ENCODE measurements at places on chromosomes 3 and 15.

GRCh38 chr15:94671858-94672532 lies 440.6 kb downstream of the MCTP2 start:
- peak overlapping the region; percentile 7 for H3K27ac ChIP-seq
- DNase-seq = peak; percentile 70
- no peaks in the 10 kb centered on the region for H3K4me1 ChIP-seq
- H3K4me3 ChIP-seq = no peak overlapping the region
- H3K27me3 ChIP-seq = no peaks in the 10 kb centered on the region
- H3K36me3 ChIP-seq = no peaks in the 10 kb centered on the region

GRCh38 chr15:96409215-96410138 lies 79.0 kb downstream of the NR2F2 start:
- no peak overlapping the region for H3K27ac ChIP-seq
- peak overlapping the region; percentile 34 for H3K4me3 ChIP-seq
- H3K36me3 ChIP-seq = no peaks in the 10 kb centered on the region
- DNase-seq = peak; percentile 37
- peaks cover 11% of the 10 kb centered on the region for H3K4me1 ChIP-seq

DNA sequence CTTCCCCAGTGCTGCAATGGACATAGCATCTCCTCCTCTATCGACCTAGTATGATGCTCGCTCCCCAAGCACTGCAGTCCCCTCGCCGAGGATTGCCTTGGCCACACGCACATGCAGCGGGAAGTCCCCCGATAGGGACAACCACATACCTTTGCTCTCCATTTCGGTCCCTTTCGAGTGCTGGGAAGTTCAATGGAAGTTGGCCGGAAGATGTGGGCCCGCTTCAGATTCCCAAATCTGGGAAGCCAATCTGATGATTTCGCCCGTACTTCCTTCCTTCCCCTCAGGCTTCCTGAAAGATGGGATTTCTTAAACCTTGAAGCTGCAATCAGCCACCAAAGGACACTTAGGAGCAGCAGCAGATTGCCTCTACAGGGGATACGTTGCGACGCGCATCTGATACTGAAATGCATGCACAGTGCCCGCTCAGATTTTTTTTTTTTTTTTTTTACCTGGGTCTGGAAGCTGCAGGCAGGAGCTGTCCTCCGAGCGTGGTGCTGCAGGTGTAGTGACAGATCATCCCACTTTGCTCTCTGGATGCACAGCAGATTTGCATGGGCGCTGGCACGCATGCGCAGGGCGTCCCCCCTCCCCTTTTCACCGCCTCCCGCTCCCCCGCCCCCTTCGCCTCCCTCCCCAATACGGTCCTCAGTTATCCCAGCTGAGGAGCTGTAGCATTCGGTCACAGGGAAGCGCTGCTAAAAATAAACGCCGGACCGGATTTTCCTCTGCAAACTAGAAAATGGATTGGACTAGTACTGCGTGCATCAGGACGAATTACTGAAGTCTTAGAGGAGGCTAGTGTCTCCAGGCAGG lies at the start of gene FGF12:
TSS of gene FGF12 (minus strand) at position 510 of the 816 bp plus-strand sequence.
- H3K4me3 ChIP-seq = no peak within 1 kb of the TSS
- DNase-seq = peak; percentile 89
- no peaks in the 10 kb centered on the region for H3K36me3 ChIP-seq
- H3K27me3 ChIP-seq = peaks cover 6% of the 10 kb centered on the region

- no peak overlapping the region for H3K4me3 ChIP-seq
- peaks cover 19% of the 10 kb centered on the region for H3K27me3 ChIP-seq
- no peaks in the 10 kb centered on the region for H3K4me1 ChIP-seq
- no peaks in the 10 kb centered on the region for H3K36me3 ChIP-seq
- no peak for DNase-seq
- no peak overlapping the region for H3K27ac ChIP-seq
Measured at GRCh38 chr3:51709675-51710074, 2.8 kb downstream of the GRM2 start.

GRCh38 chr3:130925628-130926027 lies 31.7 kb downstream of the ATP2C1 start:
- H3K36me3 ChIP-seq = no peaks in the 10 kb centered on the region
- H3K4me3 ChIP-seq = no peak overlapping the region
- H3K27ac ChIP-seq = no peak overlapping the region
- H3K4me1 ChIP-seq = no peaks in the 10 kb centered on the region
- no peak for DNase-seq

DNA sequence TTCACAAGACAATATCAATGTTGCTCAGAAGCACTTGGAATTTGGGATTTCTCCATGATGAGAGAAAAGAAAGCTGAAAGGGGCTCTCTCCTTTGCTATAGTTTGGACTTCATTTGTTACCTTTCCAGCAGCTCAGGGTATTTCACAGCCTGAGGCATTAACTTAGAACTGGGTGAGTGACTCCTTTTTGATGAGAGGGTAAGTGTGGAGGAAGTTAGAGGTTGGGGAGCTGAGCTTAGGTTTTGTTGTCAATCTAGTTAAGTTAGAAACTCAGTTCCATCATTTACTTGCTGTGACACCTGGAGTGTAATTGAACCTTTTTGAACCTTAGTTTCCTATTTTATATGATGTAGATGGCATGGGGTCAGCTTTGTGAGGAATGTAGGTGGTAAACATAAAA lies 359.1 kb downstream of the PDCD6IP start:
- H3K4me3 ChIP-seq = no peak overlapping the region
- no peak overlapping the region for H3K27ac ChIP-seq

DNA sequence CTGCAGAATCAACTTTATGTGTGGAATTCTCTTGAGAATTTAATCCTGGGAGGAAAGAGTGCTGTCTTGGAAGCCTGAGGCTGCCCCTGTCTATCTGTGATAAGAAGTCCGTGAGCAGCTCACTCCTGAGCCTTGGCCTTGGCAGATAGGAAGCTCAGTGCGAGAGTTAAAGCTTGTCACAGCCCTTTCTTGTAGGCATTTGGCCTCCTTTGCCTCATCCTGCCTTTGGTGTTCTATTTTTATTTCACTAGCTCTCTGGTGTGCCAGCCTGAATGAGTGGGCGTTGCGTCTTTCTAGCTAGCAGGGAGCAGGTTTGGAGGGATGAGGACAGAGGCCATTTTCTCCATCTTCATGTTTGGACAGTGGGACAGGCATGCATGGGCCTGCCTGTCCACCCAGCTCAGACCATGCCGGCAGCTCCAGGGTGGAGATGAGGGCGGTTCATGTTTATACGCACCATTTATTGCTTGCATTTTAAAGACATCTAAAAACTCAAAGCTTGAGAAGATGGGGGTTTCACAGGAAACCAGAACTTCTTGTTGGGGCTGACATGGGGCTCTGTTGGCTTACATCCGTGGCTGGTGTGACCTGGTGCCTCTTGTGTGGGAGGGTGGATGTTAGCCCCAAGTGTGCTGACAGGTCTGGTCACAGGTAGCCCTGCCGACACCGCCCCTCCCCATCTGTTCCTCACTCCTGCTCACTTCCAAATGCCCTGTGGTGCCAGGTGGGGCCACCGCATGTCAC lies 29.8 kb downstream of the IRAK2 start:
- H3K36me3 ChIP-seq = no peaks in the 10 kb centered on the region
- DNase-seq = no peak
- no peaks in the 10 kb centered on the region for H3K27me3 ChIP-seq
- H3K4me3 ChIP-seq = no peak overlapping the region
- H3K4me1 ChIP-seq = peaks cover 38% of the 10 kb centered on the region

DNA sequence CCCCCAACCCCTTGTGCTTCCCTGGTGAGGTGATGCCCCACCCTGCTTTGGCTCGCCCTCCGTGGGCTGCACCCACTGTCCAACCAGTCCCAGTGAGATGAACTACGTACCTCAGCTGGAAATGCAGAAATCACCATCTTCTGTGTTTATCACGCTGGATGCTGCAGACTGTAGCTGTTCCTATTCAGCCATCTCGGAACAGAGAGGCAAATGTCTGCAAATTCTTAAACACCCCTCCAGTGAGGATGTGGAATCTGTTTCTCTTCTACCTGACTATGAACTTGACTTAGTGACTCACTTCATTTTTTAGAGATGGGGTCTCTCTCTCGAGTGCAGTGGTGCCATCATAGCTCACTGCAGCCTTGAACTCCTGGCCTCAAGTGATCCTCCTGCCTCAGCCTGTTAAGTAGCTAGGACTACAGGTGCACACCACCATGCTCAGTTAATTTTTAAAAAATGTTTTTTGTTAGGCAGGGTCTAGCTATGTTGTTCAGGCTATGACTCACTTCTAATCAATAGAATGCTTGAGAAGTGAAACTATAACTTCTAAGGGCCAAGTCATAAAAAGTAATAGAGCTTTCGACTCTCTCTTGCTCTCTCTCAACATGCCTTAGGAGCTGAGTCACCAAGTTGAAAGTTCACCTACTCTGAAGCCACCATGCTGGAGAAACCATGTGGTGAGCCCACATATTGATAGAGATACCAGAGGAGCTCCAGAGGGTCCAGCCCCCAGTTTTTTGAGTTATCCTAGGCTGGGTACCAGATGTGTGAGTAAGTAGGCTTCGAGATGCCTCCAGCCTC lies 11.5 kb upstream of the PARP14 start:
- no peaks in the 10 kb centered on the region for H3K36me3 ChIP-seq
- no peak overlapping the region for H3K4me3 ChIP-seq
- no peaks in the 10 kb centered on the region for H3K27me3 ChIP-seq
- no peaks in the 10 kb centered on the region for H3K4me1 ChIP-seq
- H3K27ac ChIP-seq = peak overlapping the region; percentile 64

DNA sequence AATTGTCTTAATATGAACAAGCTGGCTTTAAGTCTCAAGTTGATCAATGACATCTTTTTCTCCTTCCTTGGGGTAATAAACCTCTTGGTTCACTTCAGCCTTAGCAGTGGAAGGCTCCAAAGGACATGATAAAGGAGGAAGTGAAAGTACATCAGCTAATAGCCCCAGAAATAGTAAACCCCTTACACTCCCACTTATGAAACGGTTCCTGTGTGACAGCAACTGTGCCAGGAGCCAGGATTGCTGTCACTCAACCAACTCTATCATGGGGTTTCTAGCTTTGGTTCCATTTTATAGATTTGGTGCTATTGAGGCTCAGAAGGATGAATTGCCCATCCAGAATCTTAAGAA lies 216.7 kb downstream of the ABHD5 start:
- no peaks in the 10 kb centered on the region for H3K27me3 ChIP-seq
- DNase-seq = no peak
- no peak overlapping the region for H3K27ac ChIP-seq
- H3K4me3 ChIP-seq = no peak overlapping the region
- H3K4me1 ChIP-seq = no peaks in the 10 kb centered on the region

- no peak for DNase-seq
- no peak overlapping the region for H3K4me3 ChIP-seq
- no peaks in the 10 kb centered on the region for H3K4me1 ChIP-seq
- H3K27ac ChIP-seq = no peak overlapping the region
- no peaks in the 10 kb centered on the region for H3K36me3 ChIP-seq
Measured at GRCh38 chr15:69502470-69503045, 49.9 kb downstream of the RPLP1 start.

All from hepatocyte (in vitro differentiated cells).